KBM-7 (cell line): ENCODE measurements at places on chromosomes 12 and 14.

DNA sequence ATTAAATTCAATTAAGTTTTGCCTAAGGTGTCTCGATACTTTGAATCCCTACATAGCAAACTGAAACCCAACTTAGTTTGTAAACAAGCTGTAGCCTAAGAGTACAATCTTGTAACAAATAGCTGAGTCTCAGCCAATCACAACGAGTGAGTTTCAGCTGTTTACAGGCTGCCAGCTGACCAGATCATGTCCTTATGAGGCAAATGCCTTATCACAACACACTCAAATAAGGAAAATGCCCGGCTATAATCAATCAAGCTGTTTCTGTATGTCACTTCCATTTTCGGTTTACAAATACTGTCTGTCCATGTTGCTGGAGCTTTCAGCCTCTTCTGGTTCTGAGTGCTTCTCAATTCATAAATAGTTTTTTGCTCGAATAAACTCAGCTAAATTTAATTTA is 943.8 kb downstream of the SLC16A7 start:
- DNase-seq: no peak

DNA sequence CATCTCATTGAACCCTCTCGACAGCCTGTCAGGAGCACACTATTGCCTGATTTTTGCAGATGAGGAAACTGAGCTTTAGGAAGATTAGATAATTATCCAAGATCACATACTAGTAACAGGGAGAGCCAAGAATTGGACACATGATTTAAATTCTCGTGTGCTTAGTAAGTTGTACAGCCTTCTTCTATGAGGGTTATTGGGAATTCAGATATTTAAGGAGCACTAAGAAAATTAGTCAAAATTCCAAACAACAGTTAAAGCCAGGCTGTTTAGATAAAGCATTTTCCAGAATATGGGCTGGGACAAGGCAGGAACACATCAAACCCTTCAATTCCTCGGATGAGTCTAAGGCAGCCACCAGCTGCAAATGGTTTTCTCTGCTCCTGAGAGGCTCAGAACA is 148.8 kb downstream of the TMEM30B start:
- no peak for DNase-seq

GRCh38 chr14:68820536-68820935 is 27.7 kb upstream of the ZFP36L1 start:
- no peak for DNase-seq

GRCh38 chr12:28318273-28318672 is 128.0 kb downstream of the CCDC91 start:
- no peak for DNase-seq

DNA sequence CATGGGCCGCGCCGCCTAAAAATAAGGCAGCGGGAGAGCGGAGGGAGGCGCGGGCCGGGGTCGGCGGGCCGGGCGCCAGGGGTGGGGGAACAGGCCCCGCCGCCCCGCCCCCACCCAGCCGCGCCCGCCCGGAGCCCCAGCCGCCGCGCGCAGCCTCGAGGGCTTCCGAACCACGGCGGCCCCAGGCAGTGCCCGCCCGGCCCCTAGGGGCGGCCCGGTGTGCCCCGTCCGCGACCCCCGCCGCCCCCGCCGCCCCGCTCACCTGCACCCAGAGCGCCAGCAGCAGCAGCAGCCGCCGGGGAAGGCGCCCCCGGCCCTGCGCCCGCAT is 519 bp downstream of the JAG2 start:
- DNase-seq: no peak
